Endothelial cell of umbilical vein (primary cell): ENCODE measurements at places on chromosomes 2 and 18. TPM values are rescaled to one million over a fixed set of nuclear protein-coding genes. Genes with fewer than 3 reads are reported as not detected.
A peak's percentile ranks its signal among the peaks of the same experiment; 100 is the strongest.

GRCh38 chr18:44518666-44519065 is 162.0 kb upstream of the SETBP1 start:
- peak; percentile 91 for DNase-seq

- no peak for DNase-seq
Measured at GRCh38 chr2:60976256-60976850, 41.2 kb upstream of the PEX13 start.

DNA sequence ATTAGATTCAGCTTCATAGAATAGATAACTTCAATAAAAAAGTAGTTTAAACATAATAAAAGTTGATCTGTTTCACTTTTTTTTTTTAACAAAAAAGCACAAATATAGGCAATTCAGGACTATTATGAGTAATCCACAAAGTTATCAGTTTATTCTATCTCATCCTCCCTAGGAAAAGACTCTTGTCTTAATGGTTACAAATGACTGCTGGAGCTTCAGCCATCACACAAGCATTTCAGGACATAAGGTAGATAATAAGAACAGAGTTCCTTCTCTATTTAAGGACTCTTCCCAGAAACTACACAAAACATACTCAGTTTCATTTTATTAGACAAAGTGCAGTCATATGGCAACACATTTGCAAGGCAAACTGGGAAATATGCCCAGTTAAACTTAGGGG is 357.6 kb upstream of the SETBP1 start:
- DNase-seq = no peak

- no peak for DNase-seq
Measured at GRCh38 chr18:1499265-1499664, 594.6 kb downstream of the ADCYAP1 start.

GRCh38 chr18:60411715-60412114 is 39.1 kb upstream of the MC4R start:
- DNase-seq = no peak

GRCh38 chr18:2223449-2223848 is 347.9 kb downstream of the METTL4 start:
- DNase-seq = no peak

DNA sequence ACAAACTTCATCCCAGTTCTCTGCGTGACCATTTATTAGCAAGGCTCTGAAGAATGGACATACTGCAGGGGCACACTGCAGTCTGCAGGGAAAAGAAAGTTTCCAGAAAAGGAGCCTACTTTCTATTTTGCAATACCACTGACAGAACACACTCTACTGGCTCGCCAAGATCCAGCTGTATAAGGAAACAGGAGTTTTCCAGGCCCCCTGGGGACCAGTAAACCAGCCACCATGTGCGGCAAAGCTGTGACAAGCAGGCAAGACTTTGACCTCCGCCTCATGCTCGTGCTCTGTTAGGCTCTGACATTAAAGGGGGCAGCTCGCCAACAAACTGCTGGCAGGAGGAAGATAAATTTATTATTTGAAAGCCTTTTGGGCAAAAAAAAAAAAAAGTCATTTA is 67.3 kb downstream of the CCBE1 start:
- DNase-seq = no peak

DNA sequence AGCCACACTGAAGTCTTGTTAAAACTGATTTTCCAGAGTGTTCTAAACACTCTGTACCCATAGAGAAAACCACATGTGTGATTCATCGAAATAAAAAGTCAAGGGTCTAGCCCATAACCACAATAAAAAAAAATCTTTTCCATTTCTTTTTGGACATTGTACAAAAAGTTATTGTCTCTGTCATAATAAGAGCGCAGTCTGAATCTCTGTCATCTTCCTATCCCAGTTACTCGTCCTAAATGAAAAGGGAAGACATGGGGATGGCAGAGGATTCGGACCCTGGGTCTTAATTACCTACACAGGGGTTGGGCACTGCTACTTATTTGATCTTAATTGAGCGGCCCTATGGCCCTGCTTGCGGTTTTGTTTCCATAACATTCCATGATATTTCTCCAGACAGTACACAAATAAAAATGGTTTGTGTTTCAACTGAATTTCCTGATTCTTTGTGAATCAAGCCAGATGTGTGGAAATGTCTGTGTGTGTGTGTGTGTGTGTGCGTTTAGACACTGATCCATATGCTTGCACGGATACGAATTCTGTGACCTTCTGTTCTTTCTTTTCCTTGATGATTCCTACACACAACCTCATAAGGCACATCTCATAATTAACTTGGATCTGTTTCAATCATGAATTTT is 133.4 kb upstream of the SPATS2L start:
- no peak for DNase-seq

DNA sequence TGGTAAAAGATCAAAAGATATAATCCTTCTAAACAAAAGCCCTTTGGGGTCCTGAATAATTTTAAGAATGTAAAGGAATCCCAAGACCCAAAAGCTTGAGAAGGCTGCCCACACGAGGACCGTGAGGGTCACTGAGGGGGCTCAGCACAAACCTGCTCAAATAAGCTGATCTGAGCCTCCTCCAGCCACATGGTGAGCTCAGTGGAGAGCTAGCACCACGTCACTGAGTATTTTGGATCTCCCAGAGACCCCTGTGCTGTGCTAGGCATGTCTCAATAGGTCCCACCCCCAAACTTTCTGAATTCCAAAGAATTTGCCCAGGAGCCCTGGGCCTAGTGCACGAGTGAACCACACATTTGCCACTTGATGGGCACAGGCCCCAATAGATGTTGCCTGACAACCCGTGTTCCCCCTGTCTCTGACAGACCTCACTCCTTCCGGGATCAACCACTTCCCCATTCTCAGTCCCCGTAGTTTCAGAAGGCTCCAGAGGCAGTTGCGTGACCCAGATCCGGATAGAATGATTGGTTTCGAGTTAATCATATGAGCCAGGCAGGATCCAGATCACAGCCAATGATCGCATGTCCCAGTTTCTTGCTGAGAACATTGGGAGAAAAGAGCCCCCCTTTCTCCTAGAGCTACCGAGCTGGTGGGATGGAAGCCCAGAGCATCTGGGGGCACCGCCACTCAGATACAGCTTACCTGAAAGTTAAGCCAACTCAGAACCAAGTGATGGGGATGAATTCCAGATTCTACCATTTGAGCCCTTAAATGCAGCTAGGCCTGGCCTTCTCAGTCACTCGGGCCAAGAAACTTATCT is 203.8 kb downstream of the TNS1 start:
- DNase-seq = no peak

DNA sequence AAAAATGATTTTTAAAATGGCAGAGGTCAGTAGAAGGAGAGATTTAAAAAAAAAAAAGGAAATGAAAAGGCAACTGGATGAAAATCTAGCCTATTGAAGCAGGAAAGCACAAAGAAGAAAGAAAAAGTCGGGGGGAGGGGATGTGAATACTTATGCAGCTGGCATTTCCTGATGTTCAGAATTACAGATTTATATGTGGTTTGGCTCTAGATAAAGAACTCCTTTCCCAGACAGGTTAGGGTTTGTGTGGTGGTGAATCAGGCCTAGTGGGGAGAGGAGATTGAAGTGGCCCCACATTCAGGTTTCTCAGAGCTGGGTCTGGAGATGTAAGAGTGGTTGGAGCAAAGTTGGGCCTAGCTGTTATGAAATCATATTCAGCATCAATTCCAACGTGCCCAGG is 394.4 kb downstream of the FIGN start:
- peak; percentile 71 for DNase-seq

GRCh38 chr2:235148201-235149170 is 196.7 kb downstream of the SH3BP4 start:
- no peak for DNase-seq

DNA sequence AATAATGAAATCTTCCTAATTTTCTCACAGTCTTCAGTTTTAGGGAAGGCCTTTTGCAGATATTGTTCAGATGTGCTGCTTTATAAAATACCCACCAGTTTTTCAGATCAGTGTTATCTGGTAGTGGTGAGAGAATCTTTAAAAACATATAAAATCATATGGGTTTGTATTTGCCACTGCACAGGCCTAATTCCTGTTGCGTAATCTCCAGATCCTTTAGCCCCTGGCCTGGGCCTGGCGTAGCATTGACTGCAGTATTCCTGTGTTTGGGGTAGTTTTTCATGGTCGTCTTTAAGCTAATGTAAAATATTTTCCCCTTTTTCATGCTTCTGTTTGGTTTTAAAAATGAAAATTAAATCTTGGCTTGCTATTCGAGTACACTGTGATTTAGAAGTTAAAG is 43.2 kb downstream of the TSHZ1 start:
- peak; percentile 23 for DNase-seq

- no peak for DNase-seq
Measured at GRCh38 chr2:99127981-99128380, 13.5 kb upstream of the C2orf15 start.

DNA sequence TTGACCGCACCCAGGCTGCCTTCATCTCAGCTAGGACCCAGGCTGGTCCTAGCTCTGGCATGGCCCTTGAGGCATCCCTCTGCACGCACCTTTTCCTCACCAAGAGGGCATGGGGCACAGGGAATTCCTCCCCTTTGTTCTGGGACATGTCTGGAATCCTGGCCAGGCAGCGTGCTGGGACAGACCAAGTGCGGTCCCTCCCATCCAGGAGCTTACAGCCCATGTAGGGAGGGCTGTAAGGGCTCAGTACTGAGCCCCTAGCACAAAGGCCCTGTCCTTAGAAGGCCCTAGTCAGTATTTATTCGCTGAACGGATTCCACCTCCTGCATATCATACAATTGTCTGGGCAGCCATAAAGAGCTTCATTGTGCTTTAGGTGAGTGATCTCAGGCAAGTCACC is 3.0 kb downstream of the TMEM37 start:
- no peak for DNase-seq

DNA sequence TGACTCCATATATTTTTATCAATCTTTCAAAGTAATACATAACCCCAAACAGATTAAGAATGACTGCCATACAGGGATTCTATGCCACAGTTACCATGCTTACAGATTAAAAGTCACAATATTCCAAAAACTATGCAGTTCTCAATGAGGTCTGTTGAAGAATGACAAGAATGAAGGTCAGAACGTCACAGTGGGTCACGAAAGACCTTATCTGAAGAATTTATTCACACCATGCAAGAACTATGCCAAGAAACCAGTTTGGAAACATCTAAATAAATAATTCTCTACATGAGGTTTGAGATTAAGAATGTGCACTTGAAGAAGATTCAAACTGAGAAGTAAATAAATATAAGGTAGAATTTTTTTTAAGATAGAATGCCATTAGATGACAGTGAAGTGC is 253.3 kb downstream of the EXOC6B start:
- DNase-seq = no peak

GRCh38 chr2:157052685-157053224 is 204.8 kb upstream of the GALNT5 start:
- peak; percentile 59 for DNase-seq

DNA sequence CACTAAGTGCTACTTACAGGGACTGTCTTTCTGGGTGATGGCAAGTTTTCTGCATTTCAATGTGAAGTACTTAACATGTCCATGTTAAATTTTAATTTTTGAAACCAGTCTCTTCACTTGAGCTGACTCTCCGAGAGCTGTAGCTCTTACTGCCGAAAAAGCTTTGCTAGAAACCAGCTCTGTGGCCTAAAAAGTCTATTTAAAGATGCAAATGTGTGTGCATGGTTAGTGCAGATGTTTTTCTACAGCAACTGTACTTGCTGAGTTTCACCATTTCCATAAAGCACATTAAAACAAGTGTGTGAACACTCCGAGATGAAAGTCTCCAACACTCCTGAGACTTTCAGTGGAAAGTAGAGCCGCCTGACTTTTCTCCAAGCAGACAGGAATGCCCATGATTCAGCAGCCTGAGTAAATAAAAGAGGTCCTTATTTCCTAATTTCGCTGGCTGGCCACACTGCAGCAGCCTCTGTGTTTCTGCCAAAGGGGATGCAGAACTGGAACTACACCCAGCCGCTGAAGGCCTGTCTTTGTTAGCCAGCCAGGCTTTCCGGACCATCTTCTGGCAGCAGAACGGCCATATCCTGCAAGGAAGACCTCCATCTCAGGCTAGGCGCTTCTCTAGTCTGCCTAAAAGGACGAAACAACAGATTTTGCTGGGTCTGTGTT is 121.2 kb downstream of the ZNF521 start:
- peak; percentile 97 for DNase-seq

DNA sequence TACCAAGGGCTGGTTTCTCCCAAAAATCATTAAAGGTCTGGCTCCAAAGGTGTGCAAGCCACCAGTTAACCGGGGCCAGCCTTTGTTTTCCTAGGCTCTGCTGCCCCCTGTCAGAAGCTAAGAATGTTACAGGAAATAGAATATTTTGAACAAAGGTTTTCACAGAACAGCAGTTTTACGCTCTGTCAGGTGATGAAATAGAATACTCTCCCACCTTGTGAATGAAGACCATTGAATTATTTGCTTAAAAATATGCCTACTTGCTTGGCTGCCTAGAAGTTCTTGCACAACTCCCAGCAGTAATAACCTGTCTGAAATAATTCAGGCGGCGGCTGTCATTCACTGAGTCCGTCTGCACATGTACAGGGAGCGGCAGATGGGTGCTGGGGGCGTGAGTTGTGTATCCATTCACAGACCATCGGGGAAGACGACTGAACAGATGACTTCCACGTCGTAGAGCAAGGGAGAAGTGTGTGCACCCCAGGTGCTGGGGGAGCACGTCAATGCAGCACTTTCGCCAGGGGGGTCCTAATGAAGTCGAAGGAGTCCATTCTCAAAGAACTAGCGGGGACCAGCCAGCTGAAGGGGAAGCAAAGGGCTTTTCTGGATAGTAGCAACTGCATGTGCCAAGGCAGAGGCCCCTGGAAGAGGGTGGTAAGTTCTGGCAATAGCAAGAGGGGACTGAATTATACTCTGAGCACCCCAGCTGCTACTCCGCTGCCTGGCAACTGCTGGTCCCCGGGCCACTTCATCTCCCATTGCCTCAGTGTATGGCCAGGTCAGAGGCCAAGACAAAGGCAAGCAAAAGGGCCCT is 56.1 kb downstream of the SF3B1 start:
- DNase-seq = peak; percentile 36

- DNase-seq = no peak
Measured at GRCh38 chr2:31109633-31110192, 28.5 kb downstream of the GALNT14 start.

- peak; percentile 26 for DNase-seq
Measured at GRCh38 chr2:162073888-162074631, at the start of gene DPP4. Gene DPP4 (minus strand): TSS chr2:162074215. CDS start chr2:162073981, 234 bp downstream.

Gene YES1
- 79.5 and 92.3 TPM in 2 replicates for total RNA-seq

Gene CRACDL
- total RNA-seq = 3.8 and 6.3 TPM in 2 replicates

Gene AOX1
- total RNA-seq = 0.23 and 0.46 TPM in 2 replicates

Gene SNRNP27
- 43.2 and 50.6 TPM in 2 replicates for total RNA-seq

Gene FNDC4
- 15.5 and 20.0 TPM in 2 replicates for total RNA-seq

Gene CREG2
- 0.88 and 2.0 TPM in 2 replicates for total RNA-seq

Gene SEPTIN10
- total RNA-seq = 105 and 121 TPM in 2 replicates
